Glomerular endothelial cell (primary cell): ENCODE measurements at places on chromosomes 7 and 10. TPM values are rescaled to one million over a fixed set of nuclear protein-coding genes. Genes with fewer than 3 reads are reported as not detected.

RAMP3 gene
- not detected in 2 replicates for total RNA-seq

DNA sequence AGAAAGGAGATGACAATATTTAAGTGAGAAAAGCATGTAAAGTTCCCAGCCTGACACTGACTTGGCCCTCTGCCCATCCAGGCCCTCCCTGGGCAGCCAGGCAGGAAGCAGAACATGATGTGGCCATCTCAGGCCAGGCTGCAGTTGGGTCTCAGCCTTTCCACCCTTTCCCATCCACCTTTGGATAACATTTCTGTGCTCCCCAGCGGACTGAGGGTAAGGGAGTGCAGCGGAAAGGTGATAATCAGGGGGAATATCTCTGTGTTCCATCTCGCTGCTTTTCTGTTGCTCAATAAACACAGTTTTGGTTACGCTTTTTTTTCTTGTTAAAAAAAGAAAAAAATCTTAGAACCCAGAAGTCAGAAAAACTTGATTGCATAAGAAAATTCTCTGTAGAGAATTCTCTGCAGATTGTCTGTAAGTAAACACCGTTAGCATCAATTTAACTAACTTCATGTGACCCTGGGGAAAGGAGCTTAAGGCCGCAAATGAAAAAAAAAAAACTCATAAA lies 37.2 kb upstream of the TARP start:
- no peak for DNase-seq

DNA sequence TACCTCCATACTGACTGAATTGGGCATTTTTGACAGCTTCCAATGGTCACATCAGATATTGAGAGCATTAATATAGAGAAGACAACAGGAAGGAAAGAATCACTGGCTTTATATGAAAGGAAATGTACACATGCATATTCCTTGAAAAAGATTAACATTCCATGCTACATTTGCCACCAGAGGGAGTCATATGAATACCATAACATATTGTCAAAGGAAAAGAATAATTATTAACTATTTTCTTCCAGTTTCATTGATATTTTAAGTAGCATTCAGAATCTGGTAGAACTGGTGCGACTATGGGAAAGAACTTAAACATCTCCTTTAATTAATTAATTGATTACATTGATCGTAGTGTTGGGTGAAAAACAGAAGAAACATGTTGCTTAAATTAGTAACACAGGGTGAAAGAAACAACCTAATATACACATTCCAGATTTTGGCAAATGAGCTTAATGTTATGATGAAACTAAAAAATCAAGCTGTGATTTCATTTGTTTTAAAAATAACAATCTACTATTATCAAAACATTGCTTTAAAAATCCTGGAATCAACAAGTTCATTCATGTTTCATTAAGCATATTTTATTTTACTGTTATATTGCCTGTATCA lies 71.5 kb downstream of the GPR85 start:
- peak; percentile 18 for DNase-seq

DNA sequence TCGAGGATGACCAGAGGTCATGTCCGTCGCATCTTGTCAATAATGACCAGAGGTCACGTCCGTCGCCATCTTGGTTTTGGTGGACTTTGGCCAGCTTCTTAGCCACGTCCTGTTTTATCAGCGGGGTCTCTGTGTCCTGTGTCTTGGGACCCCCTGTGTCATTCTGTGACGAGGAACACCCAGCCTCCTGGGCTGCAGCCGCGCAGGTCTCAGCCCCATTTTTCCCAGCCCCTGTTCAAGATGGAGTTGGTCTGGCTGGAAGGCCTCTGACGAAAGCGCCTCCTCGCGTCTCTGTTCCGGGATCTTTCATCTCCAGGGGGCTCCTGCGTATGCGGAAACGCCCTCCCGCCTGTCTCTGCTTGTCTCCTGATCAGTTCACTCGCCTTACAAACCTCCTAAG lies 134.2 kb downstream of the ELFN1 start:
- DNase-seq, result no peak

GRCh38 chr7:116980354-116980753 lies 27.1 kb downstream of the ST7 start:
- DNase-seq, result no peak

DNA sequence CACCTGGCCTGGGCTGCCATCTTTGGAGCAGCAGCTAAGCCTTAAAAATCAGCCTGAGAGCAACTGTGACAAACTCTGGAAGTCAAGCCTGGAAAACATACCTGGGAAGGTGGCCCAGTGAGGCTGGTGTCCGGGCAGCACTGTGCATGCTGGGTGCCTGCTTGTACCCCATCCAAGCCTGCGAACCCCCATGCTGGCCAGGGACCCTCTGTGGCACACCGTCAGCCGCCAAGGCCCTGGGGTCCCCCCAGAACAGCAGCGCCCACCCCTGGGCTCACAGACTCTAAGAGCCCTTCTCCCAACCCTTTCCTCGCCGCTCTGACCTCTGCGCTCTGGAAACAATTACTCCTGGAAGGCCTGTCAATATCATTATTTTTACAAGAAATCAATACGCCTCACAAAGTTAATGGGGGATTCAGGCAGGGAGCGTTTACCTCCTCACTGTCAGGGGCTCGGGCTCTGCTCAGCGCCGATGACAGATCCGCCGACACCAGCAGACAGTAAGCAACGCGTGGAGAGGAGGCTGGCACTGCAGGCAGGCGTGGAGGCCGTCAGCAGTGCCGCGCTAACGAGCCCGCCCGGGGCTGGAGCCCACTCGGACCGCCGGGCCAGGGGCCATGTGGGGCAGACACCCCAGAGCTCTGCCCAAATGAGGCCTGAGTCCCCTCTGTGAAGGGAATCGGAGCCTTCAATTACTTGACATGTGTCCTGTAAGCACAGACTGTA lies 54.4 kb downstream of the EBF3 start:
- no peak for DNase-seq

DNA sequence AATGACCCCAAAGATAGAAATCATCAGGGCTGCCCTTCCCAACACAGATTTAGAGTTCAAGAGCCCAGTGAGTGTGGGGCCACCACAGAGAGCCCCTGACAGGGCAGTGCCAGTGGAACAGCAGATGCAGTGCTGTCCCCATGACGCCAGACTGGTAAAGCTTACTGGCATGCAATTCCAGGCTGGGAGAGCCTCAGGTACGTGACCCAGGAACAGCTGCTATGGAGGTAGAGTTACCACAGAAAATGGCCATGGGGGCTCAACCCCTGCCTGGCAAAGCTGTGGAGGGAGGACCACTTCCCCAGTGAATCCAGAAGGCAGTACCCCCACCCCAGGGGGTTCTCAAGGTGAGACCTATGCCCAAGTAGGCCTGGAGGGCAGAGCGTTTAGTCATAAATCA lies 228.5 kb downstream of the POLR1F start:
- DNase-seq, result no peak
